Effector memory CD8-positive, alpha-beta T cell (primary cell): ENCODE measurements at places on chromosomes 1 and 21.

- no peak for DNase-seq
Measured at GRCh38 chr1:71106658-71107322, 26.0 kb upstream of the ZRANB2 start.

DNA sequence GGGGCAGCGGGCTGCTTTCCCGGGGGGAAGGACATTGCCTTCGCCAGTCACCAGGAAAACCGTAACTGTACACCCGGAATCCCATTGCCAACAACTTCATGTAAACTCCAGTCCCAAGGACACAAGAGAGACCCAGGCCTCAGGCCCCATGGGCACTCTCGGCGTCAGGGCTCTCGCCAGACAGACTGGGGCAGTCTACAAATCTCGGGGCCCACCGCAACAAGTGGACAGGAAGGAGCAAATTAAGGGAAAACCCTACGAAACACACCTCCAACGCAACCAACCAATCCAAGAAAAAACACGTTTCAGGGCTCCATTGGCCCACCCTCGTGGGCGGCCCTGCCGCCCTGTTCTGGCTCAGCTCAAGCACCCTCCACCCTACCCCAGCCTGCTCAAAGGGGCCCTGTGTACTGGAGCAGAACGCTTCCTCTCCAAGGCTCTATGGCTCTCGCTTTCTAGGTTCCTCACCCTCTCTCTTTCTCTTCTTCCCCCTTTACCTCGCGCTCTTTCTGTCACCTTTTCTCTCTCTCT lies 4.6 kb upstream of the ZNF678 start:
- no peak for DNase-seq

GRCh38 chr1:62417351-62417999 lies 19.4 kb upstream of the USP1 start:
- no peak for DNase-seq

GRCh38 chr1:30064547-30064946 lies 658.8 kb downstream of the MATN1 start:
- DNase-seq: no peak
